ENCODE measurements at places on chromosomes 16 and 17.

DNA sequence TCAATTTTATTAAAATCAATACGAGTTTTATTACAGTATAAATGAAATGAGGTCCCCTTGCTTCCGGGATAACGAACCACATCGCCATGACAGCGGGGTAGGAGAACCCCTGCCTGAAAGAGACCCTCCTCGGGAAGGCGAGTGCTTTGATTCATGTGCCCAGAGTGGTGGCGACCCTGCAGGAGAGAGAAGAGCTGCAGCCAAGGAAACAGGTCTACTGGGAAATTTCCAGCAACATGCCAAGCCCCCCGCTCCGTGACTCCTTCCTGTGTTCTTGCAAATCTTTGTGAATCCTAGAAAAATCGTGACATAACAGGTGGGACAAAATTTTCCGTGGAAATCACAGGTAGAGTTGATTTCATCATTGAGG is 162.5 kb downstream of the WSCD1 start:
- no peak for DNase-seq

- no peak for DNase-seq
These were observed 11.1 kb downstream of the LDHD start for GRCh38 chr16:75105306-75106061.

GRCh38 chr17:77049440-77049839 is 91.3 kb upstream of the SEC14L1 start:
- no peak for DNase-seq

GRCh38 chr16:66427871-66428681 is 981 bp downstream of the BEAN1 start:
- DNase-seq: no peak

GRCh38 chr17:79538291-79538690 is 72.6 kb downstream of the RBFOX3 start:
- no peak for DNase-seq

All from stimulated activated CD8-positive, alpha-beta memory T cell treated with anti-CD3 and anti-CD28 coated beads, Interleukin-15, amount 100 ng/mL, for 24 hours (primary cell).